Astrocyte of the hippocampus (primary cell): ENCODE measurements at places on chromosomes 13 and 19.

DNA sequence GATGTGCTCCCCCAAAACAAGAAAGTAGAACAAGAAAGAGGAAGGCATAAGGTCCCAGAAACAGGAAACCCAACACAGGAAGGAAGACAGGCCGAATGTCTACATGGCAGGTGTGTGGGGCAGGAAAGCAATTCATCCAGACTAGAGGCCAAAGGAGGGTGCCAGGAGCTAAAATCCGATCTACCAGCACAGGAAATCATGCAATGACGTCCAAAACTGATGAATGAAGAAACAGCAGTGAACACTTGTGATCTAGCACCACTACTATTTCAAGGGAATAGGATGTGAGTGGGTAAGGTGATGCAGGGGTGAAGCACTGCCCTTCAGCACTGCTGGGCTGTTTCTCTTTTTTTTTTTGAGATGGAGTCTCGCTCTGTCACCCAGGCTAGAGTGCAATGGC lies 59.1 kb downstream of the DOCK9 start:
- no peak for DNase-seq

GRCh38 chr19:11617180-11618062 lies 20.1 kb downstream of the ZNF627 start:
- peak; percentile 13 for DNase-seq

DNA sequence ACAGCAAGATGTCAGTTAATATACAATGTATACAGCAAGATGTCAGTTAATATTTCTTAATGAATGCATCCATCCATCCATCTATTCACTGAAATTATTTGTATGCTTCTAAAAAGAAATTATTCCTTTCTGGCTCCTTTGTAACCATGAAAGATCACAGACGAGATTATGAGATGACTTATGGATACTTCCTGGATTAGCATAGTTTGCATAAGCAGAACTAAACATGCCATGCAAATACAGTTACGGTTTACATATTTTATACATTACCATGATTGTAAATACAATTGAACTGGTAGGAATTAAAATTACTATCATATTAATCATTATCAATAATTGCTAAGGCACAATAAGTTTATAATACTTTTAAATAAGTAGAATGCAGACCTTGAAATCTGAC lies 32.7 kb downstream of the NALCN start:
- DNase-seq = no peak

DNA sequence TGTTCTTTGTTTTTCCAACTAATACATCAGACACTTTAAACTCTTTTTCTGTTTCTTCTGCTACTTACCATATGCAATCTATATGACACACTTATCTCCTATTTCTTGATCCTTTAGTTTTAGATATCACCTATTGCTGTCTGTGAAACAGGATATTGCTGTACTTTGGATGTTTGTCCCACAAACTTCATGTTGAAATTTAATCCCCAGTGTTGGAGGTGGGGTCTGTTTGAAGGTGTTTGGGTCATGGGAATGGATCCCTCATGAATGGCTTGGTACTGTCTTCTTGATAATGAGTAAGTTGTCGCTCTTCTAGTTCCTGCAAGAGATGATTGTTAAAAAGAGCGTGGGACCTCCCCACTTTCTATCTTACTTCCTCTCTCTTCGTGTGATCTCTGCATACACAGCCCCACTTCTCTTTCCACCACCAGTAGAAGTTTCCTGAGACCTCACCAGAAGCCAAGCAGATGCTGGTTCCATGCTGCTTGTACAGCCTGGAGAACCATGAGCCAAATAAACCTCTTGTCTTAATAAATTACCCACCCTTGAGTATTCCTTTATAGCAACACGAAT lies 244.2 kb downstream of the NHLRC3 start:
- DNase-seq = no peak

DNA sequence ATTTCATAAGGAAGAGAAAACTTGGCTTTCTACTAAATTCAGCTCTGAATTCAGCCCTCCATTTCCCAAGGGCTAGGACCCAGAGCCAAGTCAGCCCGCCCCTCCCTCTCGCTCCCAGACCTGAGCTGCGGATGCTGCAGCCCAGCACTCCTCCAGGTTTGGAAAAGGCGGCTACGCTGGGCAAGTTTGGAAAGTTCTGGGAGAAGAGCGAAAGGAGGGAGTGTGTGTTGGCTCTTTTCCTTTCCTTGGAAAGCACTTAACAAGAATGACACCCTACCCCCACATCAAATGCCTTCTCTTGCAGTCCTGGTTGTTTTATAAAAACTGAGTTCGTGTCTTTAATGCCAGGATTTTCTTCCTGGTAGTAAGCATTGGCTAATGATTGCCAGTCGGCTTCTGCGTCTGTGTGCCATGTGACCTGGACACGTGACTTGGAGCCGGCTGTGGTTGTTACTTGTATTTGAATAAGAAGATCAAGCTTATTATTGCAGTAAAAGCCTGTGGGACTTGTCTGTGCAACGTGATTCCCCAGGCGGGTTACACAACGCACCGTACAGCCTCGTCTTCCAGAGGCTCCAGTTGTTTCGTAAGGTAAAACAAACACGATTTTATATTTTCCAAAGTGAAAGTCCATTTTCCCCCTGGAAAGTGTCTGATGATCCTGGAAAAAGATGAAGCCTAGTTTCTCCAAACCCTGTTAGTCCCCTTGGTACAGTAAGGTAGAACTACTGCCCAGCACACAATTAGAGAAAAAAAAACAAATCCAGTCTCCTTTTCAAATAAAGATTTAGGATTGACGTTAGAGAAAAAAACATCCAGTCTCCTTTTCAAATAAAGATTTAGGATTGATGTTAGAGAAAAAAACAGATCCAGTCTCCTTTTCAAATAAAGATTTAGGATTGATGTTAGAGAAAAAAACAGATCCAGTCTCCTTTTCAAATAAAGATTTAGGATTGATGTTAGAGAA lies 26.8 kb upstream of the UBE2L5 start:
- peak; percentile 87 for DNase-seq

- peak; percentile 81 for DNase-seq
Measured at GRCh38 chr13:33218020-33218419, 67.5 kb downstream of the STARD13 start.

GRCh38 chr19:41019346-41019745 lies 28.3 kb downstream of the CYP2B6 start:
- no peak for DNase-seq

DNA sequence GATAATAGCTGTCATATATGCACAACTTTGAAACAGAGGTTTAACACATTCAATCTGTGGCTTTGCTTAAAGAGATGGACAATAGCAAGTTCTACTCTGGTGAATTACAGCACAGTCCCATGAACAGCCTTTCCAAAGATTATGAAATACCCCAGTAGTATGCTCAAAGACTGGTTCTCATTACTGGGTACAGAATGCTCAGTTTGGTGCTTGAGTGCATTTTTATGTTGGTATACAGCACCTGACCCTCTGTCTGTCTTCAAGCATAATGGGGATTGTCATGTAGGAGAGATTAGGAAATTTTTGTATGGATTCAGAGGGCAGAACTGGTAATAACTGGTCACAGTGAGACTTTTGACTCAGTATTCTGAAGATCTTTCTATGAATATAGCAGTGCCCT lies 7.6 kb downstream of the LMO7 start:
- DNase-seq = no peak

DNA sequence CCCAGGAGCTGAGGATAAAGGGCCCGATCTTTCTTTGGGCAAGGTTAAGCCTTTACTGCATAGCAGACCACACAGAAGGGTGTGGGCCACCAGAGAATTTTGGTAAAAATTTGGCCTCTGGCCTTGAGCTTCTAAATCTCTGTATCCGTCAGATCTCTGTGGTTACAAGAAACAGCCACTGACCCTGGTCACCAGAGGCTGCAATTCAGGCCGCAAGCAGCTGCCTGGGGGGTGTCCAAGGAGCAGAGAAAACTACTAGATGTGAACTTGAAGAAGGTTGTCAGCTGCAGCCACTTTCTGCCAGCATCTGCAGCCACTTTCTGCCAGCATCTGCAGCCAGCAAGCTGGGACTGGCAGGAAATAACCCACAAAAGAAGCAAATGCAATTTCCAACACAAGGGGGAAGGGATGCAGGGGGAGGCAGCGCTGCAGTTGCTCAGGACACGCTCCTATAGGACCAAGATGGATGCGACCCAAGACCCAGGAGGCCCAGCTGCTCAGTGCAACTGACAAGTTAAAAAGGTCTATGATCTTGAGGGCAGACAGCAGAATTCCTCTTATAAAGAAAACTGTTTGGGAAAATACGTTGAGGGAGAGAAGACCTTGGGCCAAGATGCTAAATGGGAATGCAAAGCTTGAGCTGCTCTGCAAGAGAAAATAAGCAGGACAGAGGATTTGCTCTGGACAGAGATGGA lies 8.4 kb upstream of the CEACAM19 start:
- no peak for DNase-seq

GRCh38 chr19:7497292-7497691 lies 8.5 kb upstream of the PEX11G start:
- no peak for DNase-seq

DNA sequence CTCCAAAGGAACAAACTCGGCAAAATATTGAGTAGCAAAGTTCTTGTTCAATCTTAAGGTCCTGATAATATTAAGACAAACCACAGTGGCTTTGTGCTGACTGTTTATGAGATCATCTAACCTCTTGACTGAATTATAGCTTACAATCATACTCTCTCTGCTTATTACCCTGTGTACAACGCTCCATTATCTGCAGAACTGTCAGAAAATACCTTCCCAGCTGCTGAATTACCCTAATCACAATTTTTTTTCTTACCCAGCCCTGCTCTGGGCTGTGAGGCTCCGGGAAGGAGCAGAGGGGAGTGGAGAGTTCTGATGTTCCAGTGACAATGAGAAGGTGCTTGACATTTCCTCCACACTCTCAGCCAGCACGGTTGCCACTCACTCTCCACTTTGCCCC lies 64.8 kb downstream of the DCT start:
- no peak for DNase-seq

DNA sequence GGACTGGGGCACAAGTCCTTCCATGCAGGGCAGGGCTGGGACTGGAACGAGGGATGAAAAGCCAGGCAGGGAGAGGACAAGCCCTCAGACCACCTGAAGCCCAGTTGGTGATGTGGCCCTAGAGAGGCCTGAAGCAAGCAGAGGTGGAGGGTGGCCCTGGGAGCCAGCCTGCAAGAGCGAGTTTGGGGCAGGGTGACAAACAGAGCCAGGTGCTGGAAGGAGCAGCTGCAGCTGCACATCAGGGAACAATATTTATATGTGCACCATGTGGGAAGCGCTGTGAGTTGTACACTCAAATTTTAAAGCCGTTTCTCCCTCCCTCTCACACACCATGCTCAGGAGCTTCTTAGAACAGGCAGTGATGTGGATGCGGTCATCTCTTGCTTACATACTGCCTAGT lies 67.8 kb downstream of the FGF9 start:
- no peak for DNase-seq

DNA sequence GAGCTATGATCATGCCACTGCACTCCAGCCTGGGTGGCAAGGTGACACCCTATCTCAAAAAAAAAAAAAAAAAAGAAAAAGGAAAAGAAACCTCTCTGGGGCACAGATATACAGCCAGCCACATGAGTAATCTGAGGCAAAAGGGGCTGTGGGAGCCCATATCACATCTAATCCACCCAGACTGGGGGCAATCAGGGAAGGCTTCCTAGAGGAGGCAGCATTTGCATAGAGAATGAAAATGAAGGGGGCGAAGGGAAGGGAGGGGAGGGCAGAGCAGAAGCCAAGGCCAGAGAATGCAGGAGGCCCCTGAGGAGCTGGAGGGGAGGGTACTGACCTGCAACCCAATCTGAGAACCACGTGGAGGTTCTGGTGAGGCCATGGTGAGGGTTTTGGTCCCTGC lies 13.2 kb downstream of the STXBP2 start:
- DNase-seq = no peak

DNA sequence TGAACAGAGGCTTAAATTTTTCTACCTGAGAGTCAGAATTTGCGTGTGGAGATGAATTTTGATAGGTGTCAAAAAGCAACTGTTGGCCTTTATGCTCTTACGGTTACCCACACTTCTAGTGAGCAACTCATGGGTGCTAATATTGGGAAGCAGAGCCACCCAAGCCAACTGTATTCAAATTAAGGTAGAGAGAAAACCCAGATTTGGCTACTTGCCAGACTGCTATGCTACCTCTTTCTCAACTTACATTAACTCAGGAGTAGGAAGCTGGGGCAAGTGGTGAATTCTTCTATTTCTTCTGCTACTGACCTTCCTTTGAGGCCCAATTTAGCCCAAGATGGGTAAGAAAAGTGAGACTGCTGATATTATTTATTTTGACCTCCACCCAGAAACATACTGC lies 83.9 kb downstream of the OLFM4 start:
- peak; percentile 5 for DNase-seq

GRCh38 chr13:31227063-31227462 lies 27.3 kb downstream of the B3GLCT start:
- no peak for DNase-seq

DNA sequence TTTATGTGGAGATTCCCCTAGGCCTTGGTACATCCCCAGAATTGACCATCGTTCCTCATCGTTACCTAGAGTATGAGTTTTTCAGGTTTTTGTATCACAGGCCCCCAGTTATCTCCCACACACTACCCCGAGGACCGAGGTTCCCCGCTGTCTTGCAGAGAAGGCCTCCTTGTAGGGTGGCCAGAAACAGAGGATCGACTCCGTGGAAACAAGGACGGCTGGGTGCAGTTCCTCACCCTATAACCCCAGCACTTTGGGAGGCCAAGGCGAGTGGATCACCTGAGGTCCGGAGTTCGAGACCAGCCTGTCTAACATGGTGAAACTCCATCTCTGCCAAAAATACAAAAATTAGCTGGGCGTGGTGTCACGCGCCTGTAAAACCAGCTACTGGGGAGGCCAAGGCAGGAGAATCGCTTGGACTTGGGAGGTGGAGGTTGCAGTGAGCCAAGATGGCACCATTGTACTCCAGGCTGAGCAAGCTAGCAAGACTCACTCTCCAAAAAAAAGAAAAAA lies 720 bp downstream of the ADAT3 start:
- DNase-seq = no peak

DNA sequence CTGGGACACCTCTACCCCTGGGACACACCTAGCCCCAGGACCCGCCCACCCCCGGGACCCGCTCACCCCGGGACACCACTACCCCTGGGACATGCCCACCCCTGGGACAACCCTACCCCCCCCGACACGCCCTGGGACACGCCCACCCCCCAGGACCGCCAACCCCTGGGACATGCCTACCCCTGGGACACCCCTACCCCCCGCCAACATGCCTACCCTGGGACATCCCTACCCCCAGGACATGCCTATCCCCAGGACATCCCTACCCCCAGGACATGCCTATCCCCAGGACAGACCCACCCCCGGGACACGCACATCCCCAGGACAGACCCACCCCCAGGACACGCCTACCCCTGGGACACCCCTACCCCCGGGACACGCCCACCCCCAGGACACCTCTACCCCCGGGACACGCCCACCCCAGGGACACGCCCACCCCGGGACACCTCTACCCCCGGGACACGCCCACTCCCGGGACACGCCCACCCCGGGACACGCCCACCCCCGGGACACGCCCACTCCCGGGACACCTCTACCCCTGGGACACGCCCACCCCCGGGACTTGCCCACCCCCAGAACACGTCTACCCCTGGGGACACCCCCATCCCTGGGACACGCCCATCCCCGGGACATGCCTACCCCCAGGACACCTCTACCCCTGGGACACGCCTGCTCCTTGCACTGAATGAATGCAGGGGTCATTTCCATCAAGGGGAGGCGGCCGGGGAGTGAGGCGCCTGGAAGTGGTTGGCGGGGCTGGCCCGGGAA lies 32.3 kb downstream of the ADPRHL1 start:
- DNase-seq = no peak

- no peak for DNase-seq
Measured at GRCh38 chr13:24906268-24906667, 142.3 kb downstream of the RNF17 start.

- no peak for DNase-seq
Measured at GRCh38 chr19:41384351-41384750, 8.0 kb downstream of the TMEM91 start.

- no peak for DNase-seq
Measured at GRCh38 chr13:25067064-25067463, 28.9 kb upstream of the PABPC3 start.
